SW 1271 (cell line): ENCODE measurements at places on chromosomes 3 and 15.

DNA sequence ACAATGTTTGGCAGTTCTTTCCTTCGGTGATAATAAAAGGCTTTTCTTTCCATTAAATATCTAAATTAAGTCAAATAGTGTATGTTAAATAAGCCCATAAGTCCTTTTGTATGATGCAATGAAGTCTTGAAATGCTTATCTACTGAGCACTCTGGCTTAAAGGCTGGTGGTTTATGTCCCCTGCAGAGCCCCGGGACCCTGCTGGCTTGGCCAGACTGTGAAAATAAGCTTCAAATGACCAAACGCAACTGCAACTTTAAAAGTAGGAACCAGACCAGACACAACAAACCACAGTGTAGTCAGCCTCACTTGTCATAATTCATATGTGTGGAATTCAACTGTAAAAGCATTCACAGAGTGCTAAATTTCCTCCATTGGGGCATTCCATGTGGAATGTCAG lies 72.5 kb downstream of the FOXP1 start:
- DNase-seq = no peak

DNA sequence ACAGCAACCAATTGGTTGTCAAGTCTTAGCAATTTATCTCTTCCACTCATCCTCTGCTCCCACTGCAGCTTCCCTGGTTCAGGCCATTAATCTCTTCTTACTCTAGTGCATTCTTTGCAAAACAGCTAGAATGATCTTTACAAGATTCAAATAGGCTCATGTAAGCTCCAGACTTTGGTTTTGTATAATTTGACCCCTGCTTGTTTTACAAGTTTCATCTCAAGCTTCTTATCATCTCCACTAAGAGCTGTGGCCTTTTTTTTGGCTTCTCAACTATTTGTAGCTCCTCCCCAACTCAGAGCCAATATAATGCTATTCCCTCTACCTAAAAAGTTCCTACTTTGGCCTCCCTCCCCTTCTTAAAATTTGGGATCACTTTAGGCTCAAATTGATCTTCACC lies 121.8 kb downstream of the GOLIM4 start:
- DNase-seq = no peak

GRCh38 chr3:71492566-71492965 lies 91.0 kb downstream of the FOXP1 start:
- DNase-seq = no peak

GRCh38 chr3:32281570-32282106 lies 43.2 kb downstream of the CMTM8 start:
- DNase-seq = no peak

DNA sequence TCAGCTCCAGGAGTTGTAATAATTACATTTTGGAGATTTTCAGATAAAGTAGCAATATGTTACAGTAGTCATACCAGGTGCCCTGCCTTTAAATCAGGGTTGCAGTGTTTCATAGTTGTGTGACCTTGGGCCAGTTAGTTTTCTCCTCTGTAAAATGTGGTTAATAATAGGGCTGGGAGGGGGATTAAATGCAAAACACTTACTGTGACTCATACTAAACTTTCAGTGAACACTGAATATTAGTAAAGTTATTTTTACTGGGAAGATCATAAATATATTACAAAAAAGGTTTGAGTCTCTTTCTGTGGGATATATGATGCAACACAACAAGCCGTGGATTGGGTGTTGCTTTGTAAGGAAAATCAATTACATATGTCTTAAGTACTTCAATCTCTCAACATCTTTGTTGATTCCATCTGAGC lies 1.1 kb upstream of the EBLN2 start:
- no peak for DNase-seq

GRCh38 chr3:138625707-138626365 lies 17.3 kb downstream of the FAIM start:
- no peak for DNase-seq

DNA sequence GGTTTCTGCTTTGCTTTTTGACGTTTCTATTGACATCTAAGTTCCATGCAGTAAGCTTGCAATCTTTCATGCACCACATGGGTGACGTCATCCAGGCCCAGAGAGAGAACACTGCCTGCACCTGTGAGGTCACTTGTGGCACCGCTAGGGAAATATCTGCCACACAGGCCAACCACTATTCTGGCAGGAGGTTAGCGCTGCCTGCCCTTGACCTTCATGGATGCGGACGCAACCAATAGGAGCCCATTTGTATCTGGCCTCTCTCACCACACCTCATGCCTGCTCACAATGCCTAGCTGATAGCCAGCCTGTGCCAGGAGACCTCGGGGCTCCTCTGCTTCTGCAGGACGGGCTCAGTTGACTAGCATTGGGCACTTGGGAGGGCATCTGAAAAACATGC lies 55.8 kb upstream of the PRR23E start:
- DNase-seq = no peak

DNA sequence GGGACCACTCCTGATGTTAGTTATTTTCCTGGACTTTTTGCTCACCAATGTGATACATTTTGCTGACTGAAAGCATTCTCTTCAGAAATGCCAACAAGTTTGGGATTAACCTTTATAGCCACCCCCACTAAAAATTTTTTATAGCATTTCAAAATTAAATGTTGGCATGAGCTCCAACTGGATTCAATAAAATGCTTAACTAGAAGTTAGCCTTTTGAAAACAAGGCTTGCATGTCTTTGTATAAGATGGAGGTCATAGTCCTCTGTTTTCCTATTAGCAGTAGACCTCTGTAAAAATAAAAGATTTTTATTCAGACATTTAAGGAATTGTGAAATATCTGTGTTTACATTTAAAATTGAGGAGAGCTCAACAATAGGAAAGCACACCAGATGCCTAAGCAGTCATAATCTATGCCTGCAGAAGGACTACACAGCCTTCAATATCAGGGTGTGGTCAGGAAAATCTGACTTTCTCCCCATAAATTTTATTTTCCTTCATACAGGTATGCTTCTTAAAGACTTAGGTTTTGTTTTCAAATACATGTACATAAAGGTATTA lies 87.2 kb downstream of the DNAJC13 start:
- no peak for DNase-seq

DNA sequence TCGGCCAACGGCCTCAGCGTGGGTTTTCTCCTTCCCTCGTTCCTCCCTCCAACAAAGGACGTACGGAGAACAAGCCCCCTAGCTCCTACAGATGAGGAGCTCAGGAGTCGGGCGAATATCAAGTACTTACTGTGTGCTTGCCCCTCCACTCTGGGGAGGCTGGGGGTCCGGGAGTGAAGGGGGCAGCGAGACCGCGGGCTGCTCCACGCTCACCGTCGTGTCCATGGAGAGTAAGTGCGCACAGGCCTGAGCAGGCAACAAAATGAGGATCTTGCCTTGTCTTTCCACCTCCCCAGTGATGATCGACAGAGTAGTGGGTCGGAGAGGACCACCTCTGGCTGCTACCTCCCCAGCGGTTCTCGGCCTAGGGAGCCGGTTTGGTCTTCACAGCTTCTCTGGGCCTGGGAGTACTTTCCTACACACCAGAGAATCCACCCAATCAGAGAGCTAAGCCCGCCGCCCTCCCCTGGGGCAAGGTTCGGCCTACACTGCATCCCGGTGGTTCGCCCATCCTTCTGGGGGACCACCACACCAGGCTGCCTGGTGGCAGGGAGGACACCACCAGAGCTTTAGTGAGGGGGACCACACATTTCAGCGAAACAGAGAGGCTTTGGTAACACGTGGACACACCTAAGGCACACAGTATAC lies 603 bp upstream of the TRANK1 start:
- no peak for DNase-seq

- no peak for DNase-seq
These were observed 151.7 kb downstream of the MCTP2 start for GRCh38 chr15:94383041-94383440.

DNA sequence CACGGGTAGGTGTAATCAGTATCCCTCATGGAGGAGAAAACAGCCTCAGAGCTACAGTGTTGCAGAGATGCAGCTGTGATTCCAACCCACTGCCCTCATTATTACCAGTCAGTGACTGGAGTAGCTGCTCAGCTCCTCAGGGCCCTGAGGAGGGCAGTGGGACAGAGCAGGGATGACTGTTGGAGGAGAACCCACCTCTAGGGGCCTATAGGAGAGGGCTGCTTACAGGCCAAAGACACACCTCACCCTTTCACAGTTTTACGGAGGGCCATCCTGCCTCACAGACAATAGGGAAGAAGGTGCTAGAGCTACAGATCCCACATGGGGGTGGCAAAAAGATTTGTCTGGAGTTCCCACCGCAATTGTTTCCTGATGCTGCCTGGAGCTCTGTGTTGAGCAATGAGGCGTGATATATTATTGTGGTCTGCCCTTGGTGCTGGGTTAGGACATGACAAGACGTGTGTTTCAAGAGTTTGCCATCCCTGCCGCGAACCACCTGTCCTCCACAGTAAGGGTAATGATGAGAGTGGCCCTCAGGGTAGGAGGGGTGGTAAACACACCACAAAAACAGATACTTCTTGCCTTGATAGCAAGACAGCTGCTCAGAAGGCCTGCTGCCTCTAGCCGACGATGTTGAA lies 140.5 kb upstream of the TPM1 start:
- no peak for DNase-seq

GRCh38 chr3:46924921-46925584 lies 47.5 kb downstream of the PTH1R start:
- no peak for DNase-seq

- DNase-seq = no peak
These were observed 103.9 kb upstream of the ROBO1 start for GRCh38 chr3:79871656-79872055.

- no peak for DNase-seq
These were observed 184.7 kb downstream of the LRRC3B start for GRCh38 chr3:26807272-26807671.

DNA sequence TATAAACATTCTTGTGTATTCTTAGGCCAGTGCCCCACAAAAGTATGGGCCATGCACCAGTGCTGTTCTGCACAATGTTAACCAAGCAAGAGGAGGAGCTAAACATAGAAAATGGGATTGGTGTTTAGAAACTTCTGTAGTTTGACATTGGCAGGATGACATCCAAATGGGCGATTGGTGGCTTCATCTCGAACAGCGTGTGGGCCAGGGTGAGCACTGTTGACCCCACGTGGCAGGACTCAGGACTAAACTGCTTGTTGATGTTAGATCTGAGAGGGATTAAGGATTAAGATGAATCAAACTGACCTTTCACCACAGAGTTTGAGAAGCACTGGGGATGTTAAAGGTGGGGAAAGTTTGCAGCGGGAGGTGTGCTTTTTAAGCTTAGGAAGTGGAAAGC lies 31.9 kb downstream of the ZNF710 start:
- DNase-seq = no peak

GRCh38 chr15:64542091-64542490 lies 81.7 kb downstream of the ZNF609 start:
- DNase-seq = no peak

GRCh38 chr15:89023311-89023961 lies 64.8 kb upstream of the ABHD2 start:
- no peak for DNase-seq

GRCh38 chr3:136055491-136055890 lies 90.0 kb downstream of the PPP2R3A start:
- no peak for DNase-seq

DNA sequence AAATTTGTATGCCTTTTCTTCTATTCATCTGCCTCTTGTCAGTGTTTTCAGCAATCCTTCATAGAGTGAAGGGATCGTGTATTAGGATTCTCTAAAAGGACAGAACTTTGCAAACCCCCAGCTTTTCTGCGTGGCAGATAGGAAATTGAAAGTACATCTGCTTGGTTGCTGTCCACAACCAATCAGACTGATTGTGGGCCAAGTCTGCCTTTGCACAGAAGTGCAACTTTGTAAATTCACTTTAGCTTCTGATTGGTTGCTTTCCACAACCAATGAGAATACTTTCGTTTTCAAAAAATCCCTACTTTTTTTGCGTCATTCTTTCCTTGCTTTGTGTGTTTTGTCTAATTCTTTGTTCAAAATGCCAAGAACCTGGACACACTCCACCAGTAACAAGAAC lies 847.4 kb downstream of the FHIT start:
- no peak for DNase-seq

GRCh38 chr3:134333522-134334181 lies 40.6 kb downstream of the AMOTL2 start:
- no peak for DNase-seq

- DNase-seq = no peak
These were observed 18.0 kb downstream of the SCG5 start for GRCh38 chr15:32659340-32660155.

- no peak for DNase-seq
These were observed 2.7 kb downstream of the SV2B start for GRCh38 chr15:91102546-91103330.

DNA sequence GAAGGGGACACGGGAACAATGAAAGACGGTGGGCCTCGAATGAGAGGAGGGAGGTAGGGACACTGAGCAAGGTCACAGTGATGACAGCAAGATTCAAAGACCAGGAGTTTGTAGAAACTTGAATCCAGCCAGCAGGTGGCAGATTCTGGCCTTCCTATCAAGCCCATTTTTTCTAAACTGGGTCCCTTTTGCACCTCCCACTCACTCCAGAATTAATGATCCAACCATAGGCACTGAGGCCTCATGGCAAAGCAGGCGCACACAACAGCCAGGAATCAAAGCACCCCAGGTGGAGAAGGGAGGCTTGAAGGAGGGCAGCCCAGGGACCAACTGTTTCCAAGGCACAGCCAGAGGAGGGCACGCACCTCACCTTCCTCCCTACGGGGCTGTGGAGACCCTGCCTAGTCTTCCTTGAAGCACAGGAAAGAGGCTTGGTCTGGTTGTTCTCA lies 90.2 kb downstream of the ANP32A start:
- peak; percentile 37 for DNase-seq

DNA sequence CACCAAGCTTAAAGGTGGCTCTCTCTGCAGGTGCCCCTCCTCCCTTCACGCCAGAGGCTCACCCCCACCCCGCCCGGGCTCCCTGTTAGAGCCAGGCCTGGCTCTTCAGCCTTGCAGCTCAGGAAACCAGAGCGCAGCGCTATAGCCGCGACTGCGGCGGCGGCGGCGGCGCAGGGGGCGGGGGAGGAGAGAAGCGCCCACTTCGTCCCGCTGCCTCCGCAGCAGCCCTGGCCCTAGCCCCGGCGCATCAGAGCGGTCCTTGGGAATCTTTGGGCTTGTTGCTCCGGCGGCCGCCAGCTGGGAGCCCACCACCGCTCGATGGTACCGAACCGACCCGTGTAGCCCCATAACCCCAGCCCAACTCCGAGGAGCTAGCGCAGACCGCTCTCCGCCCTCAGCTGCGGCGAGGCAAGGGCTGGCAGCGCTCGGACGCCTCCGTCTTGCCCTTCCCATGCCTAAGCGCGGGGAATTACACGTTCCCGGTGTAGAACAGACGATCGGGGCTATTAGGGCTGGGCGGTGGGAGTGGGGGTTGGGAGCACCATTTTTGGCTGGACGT lies 1.2 kb downstream of the RASGRF1 start:
- DNase-seq = no peak
